ENCODE measurements at places on chromosomes 6 and 20.
A peak's percentile ranks its signal among the peaks of the same experiment; 100 is the strongest.

GRCh38 chr6:13030396-13030795 lies 297.9 kb downstream of the TBC1D7 start:
- no peak for DNase-seq

DNA sequence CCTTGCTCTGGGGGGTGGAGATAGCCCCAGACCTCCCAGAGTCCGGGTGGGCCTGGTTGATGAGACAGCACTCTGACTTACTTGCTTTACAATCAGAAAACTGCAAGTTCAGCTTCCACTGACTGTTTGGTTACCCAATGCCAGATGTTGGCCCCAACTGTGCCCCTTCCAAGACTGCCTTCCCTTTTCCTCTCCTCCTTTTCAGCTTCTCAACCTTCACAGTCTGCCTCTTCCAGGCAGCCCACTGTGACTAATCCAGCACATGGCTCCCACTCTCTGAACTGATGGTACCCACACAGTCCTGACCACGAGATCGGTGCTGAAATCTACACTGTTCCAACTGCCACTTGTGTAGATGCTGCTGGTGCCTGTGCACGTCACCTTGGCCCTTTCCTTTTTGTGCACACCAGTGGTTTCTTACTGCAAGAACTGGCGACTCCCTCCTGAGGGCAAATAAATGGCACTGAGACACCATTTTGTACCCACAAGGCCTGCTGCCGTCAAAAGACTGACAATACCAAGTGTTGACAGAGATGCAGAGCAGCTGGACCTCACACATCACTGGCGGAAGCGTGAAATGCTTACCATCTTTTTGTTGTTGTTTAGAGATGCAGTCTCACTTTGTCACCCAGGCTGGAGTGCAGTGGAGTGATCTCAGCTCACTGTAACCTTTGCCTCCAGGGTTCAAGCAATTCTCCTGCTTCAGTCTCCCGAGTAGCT lies 1.8 kb upstream of the ARFGAP1 start:
- no peak for DNase-seq

- no peak for DNase-seq
These were observed 11.9 kb downstream of the ASF1A start for GRCh38 chr6:118905851-118906250.

- DNase-seq = no peak
These were observed 3.8 kb upstream of the CPXM1 start for GRCh38 chr20:2804041-2804828.

DNA sequence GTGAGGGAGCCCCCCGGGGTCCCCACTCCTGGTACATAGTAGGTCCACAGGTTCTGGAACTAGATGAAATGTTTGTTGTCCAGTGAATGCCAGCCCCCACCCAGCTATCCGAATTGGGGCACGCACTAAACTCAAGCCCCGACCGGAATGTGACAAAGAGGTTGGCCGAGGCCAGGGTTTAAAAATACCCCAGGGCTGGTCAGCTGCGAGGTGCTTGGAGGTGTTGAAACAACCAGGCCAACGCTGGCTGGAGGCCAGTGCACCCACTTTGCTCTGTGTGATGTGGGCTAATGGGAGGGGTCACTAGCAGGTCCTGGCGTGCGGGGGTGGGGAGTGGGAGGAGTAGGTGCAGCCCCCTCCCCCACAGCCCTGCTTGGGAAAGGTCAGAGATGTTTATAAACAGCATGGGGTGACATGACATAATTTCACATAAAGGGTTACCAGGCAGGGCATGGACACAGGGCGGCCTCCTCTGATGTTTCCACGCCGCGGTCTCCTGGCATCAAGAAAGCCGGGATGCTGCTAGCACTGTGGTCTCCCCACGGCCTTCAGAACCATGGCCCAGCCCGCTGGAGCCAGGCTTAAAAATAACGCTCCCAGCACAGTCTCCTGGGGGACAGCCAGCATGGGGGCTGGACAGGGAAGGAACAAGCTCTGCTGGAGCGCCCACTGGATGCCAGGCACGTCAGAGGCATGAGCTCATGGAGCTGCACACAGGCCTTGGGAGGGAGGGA lies 111.2 kb upstream of the PTPN1 start:
- DNase-seq = no peak

DNA sequence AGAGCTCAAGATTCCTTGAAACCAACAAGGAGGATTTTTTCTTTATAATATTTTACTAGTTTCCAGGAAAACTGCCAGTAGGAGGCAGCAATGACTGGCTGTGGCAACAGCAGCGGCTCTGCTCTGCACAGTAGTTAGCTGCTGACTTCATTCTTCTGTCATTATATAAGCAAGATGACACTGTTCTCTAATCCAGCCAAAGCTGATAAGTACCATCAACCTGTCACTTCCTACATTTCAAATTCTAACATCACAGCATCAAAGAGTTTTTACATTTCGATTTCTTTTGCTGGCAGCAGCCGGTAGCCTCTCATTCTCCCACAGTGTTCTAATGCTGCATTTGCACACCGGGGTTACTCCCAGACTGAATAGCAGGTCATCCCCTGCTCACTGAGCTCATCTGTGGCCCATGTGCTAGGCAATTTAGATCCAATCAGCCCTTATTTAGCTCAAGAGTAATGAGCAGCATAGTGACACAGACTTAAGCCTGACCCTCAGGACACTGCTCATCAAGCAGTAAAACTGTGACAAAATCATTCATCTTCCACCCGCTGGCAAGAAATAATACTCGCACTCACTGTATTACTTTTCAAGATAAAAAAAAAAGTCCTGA lies 67.8 kb downstream of the MMS22L start:
- no peak for DNase-seq

- DNase-seq = no peak
These were observed 3.5 kb downstream of the SH3BGRL2 start for GRCh38 chr6:79634491-79635231.

DNA sequence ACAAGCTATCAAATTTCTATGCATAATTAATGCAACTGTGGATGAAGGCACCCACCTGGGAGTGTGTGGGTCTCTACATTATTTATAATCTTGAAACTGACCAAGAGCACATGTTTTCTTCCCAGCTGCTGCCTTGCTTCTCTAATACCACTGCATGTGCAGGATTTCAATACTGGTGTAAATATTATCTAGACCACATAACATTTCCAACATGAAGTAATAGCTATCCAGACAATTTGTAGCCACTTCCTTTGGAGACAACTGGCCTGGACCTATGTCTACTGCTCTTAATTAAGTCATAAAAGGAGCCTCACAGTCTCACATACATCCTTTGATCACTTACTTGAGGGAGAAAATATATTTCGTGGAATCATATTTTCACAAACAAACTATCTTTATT lies 180.7 kb downstream of the HIVEP2 start:
- DNase-seq = no peak

- DNase-seq = no peak
These were observed 14.9 kb upstream of the BLOC1S5 start for GRCh38 chr6:8079126-8079525.

GRCh38 chr6:149074832-149075258 lies 242.7 kb upstream of the TAB2 start:
- DNase-seq = no peak

DNA sequence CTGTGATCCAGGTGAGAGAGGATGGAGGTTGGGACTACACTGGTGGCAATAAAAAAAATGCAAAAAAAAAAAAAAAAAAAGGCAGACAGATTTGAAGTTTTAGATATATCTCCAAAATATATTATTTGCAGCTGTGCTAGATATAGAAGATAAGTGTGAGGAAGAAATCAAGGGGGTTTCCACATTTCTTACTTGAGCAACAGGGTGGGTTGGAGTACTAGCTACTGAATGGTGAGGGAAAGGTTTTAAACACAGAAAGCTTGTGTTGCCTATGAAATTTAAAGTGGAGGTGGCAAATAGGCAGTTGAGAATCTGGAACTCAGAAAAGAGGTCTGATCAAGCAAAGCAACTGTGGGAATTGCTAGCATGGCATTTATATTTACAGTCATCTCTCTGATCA lies 59.9 kb upstream of the GNRH2 start:
- DNase-seq = no peak

DNA sequence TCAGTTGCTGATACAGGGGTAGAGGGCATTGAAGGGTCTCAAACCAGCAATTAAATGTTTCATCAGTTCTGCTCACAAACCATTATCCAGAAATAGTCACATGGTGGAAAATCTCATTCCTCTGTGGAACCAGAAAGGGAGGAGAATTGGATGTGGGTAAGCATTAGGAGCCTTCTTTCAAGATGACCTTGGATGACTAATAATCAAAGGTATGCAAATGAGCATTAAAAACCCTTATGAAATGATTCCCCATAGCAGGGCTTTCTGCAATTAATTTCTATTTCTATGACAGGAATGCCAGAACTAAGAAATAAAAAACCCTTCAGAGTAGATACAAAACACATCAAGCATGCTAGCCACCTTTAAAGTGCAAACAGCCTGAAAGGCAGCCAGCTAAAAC lies 37.4 kb upstream of the HCRTR2 start:
- no peak for DNase-seq

DNA sequence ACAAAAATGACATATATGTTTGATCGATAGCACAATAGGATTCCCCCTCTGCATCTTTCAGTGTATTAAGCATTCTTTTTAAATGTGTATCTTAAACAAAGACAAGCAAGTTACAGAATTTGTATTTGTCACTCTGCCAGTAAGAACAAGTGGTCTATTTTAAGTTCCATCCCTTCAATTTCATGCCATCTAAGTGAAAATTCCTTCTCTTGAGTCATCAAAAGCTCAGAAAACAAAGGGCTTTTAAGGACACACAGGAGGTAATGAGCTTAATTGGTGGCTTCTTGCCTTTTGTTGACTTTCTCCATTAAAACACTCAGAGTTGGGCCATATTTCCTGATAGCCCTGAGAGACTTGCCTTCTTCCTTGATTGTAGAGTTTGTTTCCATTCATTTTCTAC lies 547.8 kb downstream of the TENT5A start:
- no peak for DNase-seq

DNA sequence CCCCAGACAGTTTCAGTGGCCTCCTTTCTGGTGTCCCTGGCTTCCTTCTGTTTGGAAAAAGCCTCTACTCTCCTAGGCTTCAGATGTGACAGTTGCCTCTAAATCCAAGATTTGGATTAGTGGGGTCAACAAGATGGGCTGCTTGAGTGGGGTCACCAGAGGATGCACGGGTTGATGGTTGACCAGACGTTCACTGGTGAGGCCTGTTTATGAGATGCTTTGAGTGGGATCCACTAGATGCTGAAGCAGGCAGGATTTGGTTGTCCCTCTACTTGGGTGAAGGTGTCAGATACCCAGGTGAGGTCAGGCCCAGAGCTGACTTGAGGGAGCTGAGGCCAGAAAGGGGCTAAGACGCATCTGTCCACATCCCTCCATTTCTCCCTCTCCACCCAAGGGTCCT lies 8.1 kb upstream of the DLGAP4 start:
- DNase-seq = no peak

DNA sequence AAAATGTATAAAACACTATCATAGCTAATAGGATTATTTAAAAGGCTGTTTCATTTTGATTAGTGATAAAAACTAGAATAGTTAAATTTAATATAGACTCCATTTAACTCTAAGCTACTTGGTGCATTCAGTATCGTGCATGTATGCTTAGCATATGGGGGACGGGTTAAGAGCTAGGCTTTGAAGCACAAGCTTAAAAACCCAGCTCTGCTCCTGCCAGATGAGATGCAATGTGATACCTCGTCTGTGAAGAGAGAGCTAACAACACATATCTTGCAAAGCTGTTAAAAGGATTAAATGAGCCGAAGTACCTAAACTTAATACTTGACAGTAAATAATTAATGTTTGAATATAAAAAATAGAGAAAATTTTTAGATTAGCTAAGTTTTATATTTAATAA lies 42.2 kb downstream of the DTNBP1 start:
- DNase-seq = peak; percentile 6

DNA sequence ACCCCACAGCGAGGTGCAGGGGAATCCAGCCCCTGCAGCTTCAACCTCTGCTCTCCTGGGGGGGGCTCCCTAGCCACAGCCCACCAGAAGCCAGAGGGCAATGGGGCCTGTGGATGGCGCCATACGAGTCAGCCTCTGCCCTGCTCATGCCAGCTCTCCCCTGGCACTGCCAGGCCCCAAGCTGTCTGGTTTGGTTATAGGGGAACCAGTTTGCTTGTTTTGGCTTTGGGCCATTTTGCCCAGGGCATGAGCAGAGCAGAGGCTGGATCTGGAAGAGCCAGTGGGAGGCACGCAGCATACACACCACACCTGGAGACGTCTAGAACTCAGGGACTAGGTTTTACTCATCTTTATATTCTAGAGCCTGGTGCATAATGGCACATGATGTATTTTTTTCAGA lies 66.7 kb upstream of the SLC22A16 start:
- no peak for DNase-seq

GRCh38 chr6:158405933-158406332 lies 93.7 kb downstream of the TULP4 start:
- no peak for DNase-seq

- no peak for DNase-seq
These were observed 9.4 kb downstream of the MAS1 start for GRCh38 chr6:159899994-159900745.

GRCh38 chr6:14748679-14749078 lies 497.2 kb upstream of the JARID2 start:
- DNase-seq = no peak

DNA sequence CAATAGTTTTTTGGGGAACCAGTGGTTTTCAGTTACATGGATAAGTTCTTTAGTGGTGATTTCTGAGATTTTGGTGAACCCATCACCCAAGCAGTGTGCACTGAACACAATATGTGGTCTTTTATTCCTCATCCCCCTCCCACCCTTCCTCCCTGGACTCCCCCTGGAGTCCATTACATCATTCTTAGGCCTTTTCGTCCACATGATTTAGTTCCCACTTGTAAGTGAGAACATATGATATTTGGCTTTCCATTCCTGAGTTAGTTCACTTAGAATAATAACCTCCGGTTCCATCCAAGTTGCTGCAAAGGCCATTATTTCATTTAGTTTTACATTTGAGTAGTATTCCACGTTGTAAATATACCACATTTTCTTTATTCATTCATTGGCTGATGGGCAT lies 28.3 kb downstream of the RPP40 start:
- no peak for DNase-seq

DNA sequence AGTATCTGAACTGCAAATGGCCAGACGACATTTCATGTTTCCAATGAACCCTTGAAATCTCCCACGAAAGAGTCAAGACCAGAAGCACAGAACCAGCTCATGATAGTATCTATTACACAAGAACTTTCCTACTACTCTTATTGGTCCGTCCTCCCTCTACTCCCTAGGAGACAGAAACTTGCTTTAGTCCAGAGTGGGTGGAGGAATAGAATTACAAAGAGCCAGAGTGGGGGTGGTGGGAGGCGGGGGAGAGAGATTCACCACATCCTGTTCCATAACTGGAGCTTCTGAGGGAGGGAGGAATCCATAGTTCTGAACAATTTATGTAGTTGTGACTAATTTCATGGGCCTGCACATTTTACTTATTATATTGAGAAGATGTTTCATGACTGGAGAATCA lies 18.5 kb upstream of the WFDC10A start:
- DNase-seq = no peak

- no peak for DNase-seq
These were observed 199.1 kb downstream of the SCP2D1 start for GRCh38 chr20:19012676-19013075.

Measured in NCI-H2107 (cell line).